ENCODE measurements at places on chromosomes 4 and X. TPM values are rescaled to one million over a fixed set of nuclear protein-coding genes. Genes with fewer than 3 reads are reported as not detected.

XPNPEP2 gene
- not detected for total RNA-seq

PDGFC gene
- total RNA-seq = 13.7 TPM

LUZP4 gene
- not detected for total RNA-seq

MTNR1A gene
- not detected for total RNA-seq

EPGN gene
- 0.23 TPM for total RNA-seq

FAM53A gene
- total RNA-seq = 7.8 TPM

OTC gene
- total RNA-seq = not detected

CXCL1 gene
- total RNA-seq = 404 TPM

SPP1 gene
- 33.4 TPM for total RNA-seq

ALPK1 gene
- total RNA-seq = 9.9 TPM

DUSP9 gene
- not detected for total RNA-seq

GPR119 gene
- not detected for total RNA-seq

- no peak for DNase-seq
Measured at GRCh38 chrX:41022566-41022965, 62.7 kb upstream of the USP9X start.

- DNase-seq = no peak
Measured at GRCh38 chrX:119177278-119177677, 49.7 kb upstream of the KIAA1210 start.

DNA sequence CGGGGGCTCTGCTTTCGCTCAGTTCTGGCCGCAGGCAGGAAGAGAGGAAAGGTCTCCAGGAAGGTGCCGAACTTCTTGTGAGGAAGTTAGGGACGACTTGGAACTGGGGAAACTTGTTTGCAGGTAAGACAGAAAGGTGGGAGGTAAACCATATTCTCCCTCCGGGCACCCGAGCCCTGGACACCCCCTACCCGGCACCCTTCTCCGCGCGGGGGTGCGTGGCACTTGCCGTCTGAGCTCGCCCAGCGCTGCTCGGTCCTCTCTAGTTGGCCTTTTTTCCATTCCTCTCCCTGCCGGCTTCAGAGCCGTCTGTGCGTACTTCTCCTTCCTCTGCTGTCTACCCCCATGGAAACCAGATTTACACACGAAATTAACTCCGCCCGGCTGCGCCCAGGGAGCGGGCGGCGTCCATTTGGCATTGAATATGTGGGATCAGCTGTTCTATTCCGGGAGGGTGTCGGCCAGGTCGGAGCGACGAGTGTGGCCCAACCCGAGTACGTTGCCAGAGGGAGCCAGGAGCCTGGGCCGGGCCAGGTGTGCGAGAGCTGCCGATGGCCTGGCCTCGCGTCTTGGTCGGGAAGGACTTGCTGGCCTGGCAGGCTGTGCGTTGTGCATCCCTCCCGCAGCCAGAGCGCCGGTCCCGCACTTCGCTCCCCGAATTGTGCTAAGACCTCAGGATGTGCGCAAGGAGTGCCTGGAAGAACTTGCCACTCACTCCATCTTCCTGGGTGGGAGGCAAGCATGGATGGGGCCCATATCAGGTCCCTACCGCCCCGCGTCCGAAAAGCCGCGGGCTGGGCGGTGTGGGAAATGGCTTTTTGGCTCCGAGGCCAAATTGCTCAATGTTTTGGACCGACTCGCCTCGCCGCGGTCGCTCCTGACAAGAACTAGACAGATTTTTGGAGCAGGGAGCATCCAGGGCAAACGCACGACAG lies 1.7 kb downstream of the PDGFRA start:
- no peak for DNase-seq

DNA sequence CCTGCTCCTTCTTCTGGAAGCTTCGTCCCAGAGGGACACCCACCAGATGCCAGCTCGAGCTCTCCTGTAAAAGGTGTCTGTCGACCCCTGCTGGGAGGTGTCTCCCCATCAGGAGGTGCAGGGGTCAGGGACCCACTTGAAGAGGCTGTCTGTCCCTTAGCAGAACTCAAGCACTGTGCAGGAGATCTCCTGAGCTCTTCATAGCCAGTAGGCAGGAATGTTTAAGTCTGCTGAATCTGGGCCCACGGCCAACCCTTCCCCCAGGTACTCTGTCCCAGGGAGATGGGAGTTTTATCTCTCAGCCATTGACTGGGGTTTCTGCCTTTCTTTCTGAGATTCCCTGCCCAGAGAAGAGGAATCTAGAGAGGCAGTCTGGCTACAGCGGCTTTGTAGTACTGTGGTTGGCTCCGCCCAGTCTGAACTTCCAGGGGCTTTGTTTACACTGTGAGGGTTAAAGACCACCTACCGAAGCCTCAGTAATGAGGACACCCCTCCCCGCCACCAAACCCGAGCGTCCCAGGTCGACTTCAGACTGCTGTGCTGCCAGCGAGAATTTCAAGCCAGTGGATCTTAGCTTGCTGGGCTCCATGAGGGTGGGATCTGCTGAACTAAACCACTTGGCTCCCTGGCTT lies 1383.0 kb upstream of the TENM3 start:
- no peak for DNase-seq

- DNase-seq = peak; percentile 91
Measured at GRCh38 chr4:107862658-107863057, 37.9 kb downstream of the SGMS2 start.

DNA sequence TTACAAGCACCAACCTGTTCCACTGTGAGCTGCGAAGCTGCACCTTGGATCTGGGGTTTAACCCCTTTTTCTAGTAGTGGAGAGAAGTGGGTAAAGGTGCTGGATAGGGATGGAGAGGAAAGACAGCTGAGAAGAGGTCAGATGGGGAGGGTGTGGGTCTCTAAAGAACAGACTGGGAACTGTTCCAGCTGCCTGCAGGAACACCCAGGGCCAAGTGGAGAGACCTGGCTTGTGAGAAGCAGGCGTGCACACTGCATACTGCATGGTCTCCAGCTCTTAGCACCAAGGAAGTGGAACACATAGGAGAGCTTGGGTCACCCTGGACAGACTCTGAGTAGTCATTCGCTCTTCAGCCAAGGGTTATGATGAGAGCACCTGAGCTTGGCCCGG lies 16.1 kb downstream of the BCOR start:
- no peak for DNase-seq

GRCh38 chr4:76518241-76518640 lies 83.2 kb downstream of the SHROOM3 start:
- no peak for DNase-seq

- DNase-seq = no peak
Measured at GRCh38 chr4:3263053-3263875, 14.3 kb downstream of the MSANTD1 start.

GRCh38 chr4:24650849-24651640 lies 66.7 kb upstream of the DHX15 start:
- DNase-seq = no peak

DNA sequence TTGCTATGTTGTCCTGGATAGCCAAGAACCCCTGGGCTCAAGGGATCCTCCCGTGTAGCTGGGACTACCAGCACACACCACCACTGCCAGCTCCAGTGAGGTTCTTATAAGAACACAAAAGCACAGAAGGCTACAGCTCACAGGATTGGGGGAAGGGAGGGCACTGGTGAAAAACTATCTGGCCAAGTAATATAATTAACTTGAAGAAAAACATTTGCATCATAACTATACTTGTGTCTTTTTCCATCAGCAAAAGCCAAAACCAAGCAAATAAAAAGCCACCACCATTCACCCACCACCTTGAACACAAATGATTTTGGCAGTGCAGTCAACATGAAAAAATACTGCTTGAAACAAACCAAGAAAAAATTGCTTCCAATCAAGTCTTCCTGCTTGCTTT lies 188.2 kb downstream of the MAML3 start:
- no peak for DNase-seq

DNA sequence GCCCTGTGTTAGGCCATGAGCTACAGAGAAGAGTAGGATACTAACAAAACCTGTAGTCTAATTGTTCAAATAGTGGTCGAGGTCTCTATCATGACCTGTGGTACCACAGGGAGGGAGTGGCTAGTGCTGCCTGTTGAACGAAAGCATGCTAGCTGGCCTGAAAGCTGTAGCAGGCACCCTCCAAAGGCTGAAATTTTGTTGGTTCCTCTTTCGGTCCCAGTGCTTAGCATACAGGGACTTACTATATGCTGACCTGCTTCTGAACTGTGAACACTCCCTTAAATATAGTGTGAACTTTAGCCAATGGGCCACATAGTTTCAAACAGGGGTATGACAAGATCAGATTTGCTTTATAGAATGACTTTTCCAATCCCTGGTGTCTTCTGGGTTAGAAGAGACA lies 113.4 kb downstream of the PJA1 start:
- DNase-seq = no peak

DNA sequence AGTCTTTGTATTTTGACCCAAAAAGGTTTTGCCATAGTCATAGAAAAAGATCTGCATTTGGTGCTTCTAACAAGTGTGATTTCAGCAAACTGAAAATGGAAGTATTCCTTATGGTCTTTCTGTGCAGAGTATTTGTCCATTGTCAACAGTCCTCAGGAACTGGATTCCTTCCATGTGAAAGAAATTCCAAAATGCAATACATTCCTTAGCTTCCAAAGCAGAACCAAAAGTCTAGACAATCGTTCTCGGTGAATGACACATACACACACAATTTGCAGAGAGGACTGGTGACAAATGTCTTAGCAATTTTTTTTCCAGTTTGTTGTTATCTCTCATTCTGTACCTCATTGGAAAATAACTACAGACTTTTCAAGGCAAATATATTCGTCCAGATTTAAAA lies 562.2 kb upstream of the SLIT2 start:
- no peak for DNase-seq

- no peak for DNase-seq
Measured at GRCh38 chr4:38820329-38821061, 15.9 kb upstream of the TLR1 start.

GRCh38 chrX:332496-332860 lies 13.9 kb upstream of the GTPBP6 start:
- DNase-seq = no peak

DNA sequence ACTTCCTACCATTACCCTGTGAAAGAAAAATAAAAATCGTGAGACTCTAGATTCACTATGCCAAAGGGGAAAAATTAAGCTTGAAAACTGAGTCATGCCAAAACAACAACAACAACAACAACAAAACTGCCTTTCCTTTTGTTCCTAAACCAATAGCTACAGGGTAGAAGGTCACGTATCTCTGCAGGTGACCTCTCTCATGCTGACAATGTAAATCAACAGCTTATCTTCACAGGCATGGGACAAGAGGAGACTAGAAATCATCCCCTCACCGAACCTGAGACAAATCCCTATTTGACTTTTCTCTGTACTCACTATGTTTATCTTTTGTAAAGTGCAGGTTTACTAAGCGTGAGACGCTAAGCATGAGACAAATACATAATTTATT lies 20.5 kb upstream of the AADAT start:
- no peak for DNase-seq

GRCh38 chrX:125398959-125399440 lies 79.3 kb downstream of the TEX13C start:
- DNase-seq = no peak

DNA sequence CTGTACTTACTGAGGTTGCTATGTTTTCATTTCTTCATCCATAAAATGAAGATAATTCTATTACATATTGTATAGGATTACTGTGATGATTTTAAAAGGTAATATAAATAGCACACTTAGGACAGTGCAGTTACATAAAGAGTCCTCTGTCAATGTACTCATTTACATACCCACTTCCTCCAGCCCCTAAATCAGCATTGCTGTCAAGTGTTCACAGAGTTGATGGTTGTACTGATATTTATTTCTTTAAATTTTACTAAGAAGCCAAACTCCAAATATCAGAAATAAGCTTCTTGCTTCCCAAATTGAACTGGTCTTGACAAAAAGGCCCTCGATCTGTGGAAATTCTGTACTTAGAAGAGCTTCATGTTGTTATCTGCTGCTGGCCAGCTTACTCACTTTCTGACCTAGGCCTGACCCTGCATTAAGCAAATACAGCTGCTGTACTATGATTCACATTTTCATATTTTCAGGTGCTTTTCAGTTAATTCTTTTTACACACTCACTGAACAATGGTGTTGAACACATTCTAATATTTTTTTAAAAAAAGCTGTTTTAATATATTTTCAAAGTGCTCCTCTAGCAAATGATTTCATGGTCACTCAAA lies 259.6 kb downstream of the UNC5C start:
- peak; percentile 54 for DNase-seq

GRCh38 chr4:73615613-73616012 lies 4.6 kb downstream of the RASSF6 start:
- DNase-seq = no peak

GRCh38 chr4:40190880-40191815 lies 5.7 kb upstream of the RHOH start:
- DNase-seq = no peak

GRCh38 chrX:154032160-154032559 lies 12.5 kb upstream of the IRAK1 start:
- no peak for DNase-seq

GRCh38 chr4:65482410-65482809 lies 187.9 kb downstream of the EPHA5 start:
- DNase-seq = no peak

DNA sequence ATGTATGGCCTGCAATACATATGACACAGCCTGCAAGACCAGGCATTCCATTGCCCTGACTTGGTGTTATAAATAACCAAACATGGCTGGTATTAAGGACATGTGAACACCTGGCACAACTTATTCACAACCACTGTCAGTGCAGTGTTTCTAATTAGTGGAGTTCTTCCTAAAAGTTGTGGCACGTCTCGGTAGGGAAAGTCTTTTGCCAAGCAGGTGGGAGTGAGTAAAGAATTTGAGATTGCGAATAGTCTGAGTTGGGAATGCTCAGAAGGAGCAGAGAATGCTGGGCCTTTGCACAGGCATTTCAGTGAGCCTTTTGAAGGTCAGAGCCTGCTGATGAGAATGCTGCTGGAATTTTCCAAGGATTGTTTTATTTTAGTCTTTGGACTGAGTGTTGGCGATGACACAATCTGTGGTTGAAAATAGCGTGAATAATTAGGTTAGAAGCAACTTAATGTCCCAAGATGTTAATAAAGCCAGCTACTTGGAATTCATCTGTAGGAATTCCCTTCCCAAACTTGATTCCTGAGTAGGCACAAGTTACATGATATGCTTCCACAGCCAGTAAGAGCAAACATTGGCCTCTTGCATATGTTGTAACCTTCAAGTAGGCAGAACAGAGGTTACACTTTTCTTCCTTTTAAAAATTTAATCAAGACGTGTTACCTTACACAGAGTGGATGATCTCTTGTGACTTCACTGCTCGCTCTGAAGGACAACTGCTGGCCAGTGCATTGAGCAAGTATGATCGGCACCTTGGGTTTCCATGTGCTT lies 83.6 kb upstream of the PGRMC2 start:
- no peak for DNase-seq

- DNase-seq = no peak
Measured at GRCh38 chr4:106096454-106096853, 201.2 kb downstream of the NPNT start.

DNA sequence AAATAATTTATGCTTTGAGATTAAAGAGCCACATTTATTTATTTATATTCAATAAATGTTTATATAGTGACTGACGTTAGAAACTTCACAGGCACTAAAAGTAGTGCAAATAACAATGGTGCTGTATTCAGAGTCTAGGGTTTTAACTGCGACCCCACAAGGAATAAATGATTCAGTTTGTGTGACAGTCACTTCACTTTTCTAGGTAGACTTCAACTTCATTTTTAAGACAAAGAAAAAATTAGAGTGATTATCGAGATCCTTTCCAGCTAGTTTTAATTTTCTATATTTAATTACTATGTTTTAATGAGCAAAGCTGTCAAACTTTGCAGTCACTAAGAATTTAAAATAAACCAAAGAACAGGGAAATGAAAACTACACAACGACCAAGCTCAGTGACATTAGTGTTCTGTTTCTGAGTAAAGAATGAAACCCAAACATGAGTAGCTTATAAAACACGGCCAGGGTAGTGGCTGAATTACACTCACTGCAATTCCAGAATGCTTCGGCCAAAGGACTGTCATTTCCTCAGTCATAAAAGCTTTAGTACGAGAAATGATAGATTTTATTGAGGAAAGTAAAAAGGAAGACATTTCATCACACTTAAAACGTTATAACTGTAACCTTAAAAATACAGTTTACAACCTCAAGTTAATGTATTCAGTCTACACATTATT lies 38.6 kb downstream of the ADGRA3 start:
- DNase-seq = no peak

Data from glomerular endothelial cell (primary cell).